Glutamatergic neuron (in vitro differentiated cells): ENCODE measurements at places on chromosomes 6 and 20. TPM values are rescaled to one million over a fixed set of nuclear protein-coding genes. Genes with fewer than 3 reads are reported as not detected.

Gene FOXQ1
- total RNA-seq = 1.9 TPM

Gene SOX18
- total RNA-seq = 0.66 TPM

Gene DEF6
- total RNA-seq = 1.8 TPM

Gene SNX21
- total RNA-seq = 10.2 TPM

Gene ADGB
- total RNA-seq = not detected

Gene LY6G6F
- total RNA-seq = not detected

Gene SLC4A11
- total RNA-seq = 27.2 TPM

Gene BTN3A1
- 2.2 TPM for total RNA-seq

Gene PDRG1
- 69.5 TPM for total RNA-seq

Gene NKAPL
- 0.69 TPM for total RNA-seq

Gene MCM8
- 10.1 TPM for total RNA-seq

Gene SEMG1
- total RNA-seq = not detected

Gene TRAPPC3L
- not detected for total RNA-seq

Gene TBC1D32
- 24.2 TPM for total RNA-seq

Gene UST
- total RNA-seq = 11.2 TPM

Gene ARHGAP40
- not detected for total RNA-seq

Gene SIRPG
- not detected for total RNA-seq

Gene BMP7
- total RNA-seq = 8.7 TPM
